HFFc6 (cell line): ENCODE measurements at places on chromosomes 13 and 19. TPM values are rescaled to one million over a fixed set of nuclear protein-coding genes. Genes with fewer than 3 reads are reported as not detected.
A peak's percentile ranks its signal among the peaks of the same experiment; 100 is the strongest.

Gene CXCL17
- total RNA-seq, result not detected in 3 replicates

Gene PROSER1
- total RNA-seq, result 15.2 to 18.4 TPM (median 17.5 TPM) in 3 replicates

DNA sequence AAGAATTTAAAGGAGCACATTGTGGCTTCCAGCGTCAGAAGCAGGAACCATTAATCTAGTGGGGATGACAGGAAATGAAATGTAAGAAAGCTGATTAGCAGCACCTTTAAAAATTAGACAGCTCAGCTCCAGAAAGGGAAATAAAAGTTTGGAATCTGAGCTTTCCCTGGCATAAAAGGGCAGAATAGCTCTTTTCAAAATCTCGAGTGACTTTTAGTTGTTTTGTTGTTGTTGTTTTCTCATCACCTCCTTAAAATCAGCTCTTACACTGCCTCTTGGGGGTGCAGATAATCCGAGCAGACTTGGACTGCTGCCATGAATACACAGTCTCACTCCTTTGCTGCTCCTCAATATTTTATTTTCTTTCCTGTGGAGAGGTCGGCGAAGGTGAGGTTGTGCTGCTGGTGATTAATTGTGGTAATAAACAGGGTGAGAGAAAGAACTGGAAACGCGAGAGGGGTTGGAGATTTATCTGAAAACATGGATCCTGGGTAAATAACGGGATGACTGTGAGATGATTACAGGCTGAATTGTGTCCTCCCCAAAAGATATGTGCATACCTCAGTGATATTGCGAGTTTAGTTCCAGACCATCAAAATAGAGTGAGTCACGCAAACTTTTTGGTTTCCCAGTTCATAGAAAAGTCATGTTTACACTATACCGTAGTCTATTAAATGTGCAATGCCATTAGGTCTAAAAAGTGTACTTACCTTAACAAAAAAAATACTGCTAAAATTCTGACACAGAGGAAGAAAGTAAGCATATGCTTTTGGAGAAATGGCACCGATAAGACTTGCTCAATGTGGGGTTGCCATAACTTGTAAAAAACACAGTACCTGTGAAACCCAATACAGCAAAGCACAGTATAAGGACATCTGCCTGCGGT lies 787.7 kb downstream of the UQCRFS1 start:
- no peak for DNase-seq

DNA sequence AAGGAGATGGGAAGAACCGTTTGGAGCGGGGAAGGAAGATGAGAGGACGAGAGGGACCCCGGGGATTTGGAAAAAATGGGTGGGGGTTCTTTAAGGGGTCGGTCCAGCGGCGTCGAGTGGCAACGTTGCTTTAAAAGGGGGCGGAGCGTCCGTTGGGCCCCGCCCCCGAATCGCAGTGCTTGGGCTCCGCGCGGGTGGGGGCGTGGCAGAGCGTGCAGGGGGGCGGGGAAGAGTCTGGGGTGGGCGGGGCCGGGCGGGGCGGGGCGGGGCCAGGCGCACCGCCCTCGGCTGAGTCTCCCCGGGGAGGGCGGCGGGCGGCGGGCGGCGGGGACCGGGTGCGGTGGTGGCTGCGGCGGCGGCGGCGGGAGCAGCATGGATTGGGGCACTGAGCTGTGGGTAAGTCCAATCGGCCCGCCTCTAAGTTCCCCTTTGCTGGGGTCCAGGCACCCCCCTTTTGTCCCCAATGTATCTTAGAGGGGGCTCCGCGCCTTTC lies at the start of gene TRIP10:
TRIP10 (plus strand) TSS at position 291 of the 493 bp plus-strand sequence; CDS start at position 373, 82 bp downstream.
- peak; percentile 30 for DNase-seq

- no peak for DNase-seq
Observed at GRCh38 chr13:40780822-40781401, 8.5 kb upstream of the SLC25A15 start.
